Skin of body (tissue), 3 donors: ENCODE measurements at places on chromosomes 5 and 9.

- DNase-seq: no peak
Observed at GRCh38 chr9:121568343-121569265, 69.0 kb upstream of the GGTA1 start.

GRCh38 chr9:32423371-32423770, 38.9 kb downstream of the ACO1 start:
- no peak for DNase-seq

GRCh38 chr5:16659536-16659935, 42.7 kb upstream of the RETREG1 start:
- DNase-seq: no peak

GRCh38 chr9:10168241-10168640, 444.6 kb downstream of the PTPRD start:
- DNase-seq: no peak

GRCh38 chr9:76662476-76663281, 101.6 kb upstream of the PCA3 start:
- DNase-seq: no peak

- DNase-seq: no peak
Observed at GRCh38 chr5:164671640-164672039, 1166.2 kb downstream of the MAT2B start.

DNA sequence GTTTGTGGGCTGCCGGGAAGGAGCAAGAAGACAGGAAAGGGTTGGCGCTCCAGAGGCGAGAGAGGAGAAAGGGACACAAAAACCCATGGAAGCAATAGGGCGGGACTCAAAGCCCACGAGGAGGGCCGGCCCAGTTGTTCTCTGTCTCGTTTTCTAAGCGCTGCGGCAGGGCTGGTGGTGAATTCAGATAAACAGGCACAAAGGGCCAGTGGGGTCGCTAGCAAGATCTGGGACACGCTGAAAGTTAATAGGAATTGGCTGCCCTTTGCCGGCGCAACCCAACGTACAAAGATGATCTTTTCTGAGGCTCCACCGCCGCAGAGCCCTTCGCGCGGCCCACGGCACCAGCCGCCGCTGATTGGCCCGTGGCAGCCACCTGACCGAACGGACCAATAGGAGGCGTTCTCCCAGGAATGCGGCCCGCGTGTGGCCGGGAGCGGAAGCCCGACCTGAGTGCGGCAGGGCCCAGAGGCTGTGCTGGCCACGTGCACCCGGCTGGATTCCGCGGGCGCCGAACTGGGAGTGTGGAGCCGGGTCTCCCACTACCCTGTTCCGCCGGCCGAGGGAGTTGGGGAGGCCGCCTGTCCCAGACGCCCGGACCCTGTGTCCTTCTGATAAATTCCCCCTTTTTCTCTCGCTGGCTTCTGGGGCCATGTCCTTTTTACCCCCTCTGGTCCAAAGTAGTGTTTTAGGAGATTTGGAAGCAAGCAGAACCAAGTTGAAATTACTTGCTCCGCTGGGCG, 16.8 kb upstream of the NSD1 start:
- peak; percentile 79 for DNase-seq

GRCh38 chr9:91131433-91131839, 230.3 kb downstream of the AUH start:
- peak; percentile 60 for DNase-seq

GRCh38 chr9:71549023-71549422, 219.3 kb downstream of the CEMIP2 start:
- DNase-seq: no peak
